ENCODE measurements at places on chromosomes 5 and 9.

DNA sequence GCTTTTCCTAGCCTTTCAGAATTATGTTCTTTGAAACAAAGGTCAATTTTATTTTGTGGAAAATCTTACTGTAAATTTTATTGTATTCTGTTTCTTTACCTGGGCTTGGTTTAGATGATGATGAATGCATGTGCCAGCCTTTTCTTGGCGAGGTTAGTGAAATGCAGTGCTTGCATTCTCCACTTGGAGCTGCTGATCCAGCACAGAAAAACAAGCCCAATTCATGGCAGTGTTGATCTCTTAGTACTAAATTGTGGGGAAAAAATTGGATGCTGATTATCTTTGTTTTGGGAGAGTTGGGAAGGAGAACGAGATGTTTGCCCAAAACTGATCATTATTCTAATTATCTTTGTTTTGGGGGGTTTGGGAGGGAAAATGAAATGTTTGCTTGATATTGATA, 3.7 kb downstream of the HABP4 start:
- peak; percentile 13 for DNase-seq

- no peak for DNase-seq
Measured at GRCh38 chr9:36744678-36745077, 172.0 kb downstream of the MELK start.

GRCh38 chr5:155148694-155149093, 135.1 kb downstream of the KIF4B start:
- no peak for DNase-seq

DNA sequence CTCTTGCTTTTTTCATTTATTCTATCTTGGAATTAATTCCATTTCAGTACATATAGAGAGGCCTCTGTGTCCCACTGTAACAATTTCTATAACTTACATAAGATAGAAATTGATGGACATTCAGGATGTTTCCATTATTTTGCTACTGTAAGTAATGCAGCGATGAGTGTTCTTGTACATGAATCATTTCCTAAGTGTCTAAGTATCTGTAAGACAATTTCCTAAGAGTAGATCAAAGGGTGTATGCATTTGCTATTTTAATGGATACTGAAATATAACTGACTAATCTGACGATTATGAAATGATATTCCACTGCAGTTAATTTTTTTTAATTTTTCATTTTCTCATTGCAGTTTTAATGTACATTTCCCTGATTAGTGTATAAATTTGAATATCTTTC, 23.0 kb upstream of the RBM22 start:
- no peak for DNase-seq

GRCh38 chr9:93306081-93306480, 122.1 kb downstream of the WNK2 start:
- no peak for DNase-seq

DNA sequence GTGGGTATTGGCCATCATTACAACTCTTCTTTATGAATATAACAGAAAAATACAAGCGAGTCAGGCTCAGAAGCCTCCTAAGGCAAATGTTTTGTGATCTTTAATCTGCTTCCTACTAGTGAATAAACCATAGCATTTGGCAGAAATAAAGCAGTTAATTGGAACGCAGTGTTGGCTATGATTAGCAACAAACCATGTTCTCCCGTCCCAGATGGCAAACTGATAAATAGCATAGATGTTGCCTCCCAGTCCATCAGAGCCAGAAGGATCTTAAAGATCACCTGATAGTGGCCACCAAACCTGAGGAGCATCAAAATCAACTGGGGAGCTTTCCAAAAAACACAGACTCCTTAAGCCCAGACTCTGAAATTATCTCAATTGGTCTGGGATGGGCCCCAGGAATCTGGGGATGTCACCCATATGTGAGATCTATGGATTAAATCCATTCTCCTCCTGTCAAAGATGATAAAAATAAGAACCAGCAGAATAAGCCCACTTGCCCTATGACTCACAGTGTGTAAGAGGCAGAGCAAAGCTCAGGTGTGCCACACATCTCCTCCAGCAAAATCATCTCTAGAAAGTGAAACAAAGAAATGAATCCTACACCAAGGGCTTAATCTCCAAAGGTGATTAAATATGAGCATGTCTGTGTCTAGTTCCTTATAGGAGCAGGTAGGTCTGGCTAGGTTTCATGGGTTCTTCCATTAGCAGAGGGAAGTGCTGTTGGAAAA, 50.3 kb downstream of the APBA1 start:
- no peak for DNase-seq
